Ammon's horn (tissue), 1 donor: ENCODE measurements at places on chromosomes 2 and 18.

DNA sequence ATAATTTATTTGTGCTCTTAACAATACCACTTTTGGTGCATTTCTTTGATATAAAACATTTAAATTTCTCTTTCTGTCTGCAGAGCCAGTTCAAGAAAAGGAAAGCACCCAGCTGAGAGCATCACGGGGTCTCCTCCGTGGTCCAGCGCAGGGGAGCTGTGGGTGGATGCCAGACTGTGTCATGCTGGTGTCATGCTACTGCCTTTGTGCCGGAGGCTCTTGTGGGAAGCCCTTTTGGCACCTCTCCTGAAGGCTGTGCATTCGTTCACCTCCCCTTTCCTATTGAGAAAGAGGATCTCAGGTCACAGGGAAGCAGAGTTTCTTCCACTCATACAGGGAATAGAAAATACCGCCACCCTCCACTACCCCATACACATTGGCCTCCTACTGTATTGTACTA, 450.4 kb downstream of the GALR1 start:
- no peak for DNase-seq

DNA sequence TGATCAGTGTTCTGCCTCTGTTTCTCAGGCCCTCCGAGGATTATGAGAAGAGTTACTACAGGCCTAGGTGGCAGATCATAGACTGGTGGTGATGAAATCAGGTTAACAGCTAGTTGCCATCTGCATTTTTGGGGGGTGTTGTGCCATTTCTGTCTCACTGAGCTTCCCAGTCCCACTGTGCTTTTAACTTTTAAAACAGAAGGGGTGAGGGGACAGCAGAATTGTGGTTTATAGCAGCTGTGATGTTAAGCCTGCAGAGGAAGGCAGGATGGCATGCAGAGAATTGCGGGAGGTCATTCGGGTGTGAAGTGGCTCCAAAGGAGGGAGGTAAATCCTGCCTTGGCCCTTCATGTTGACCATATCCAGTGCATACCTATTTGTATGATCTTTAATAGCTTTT, 5.0 kb downstream of the CAB39 start:
- no peak for DNase-seq

GRCh38 chr2:151891566-151892194, 63.5 kb upstream of the ARL5A start:
- no peak for DNase-seq

DNA sequence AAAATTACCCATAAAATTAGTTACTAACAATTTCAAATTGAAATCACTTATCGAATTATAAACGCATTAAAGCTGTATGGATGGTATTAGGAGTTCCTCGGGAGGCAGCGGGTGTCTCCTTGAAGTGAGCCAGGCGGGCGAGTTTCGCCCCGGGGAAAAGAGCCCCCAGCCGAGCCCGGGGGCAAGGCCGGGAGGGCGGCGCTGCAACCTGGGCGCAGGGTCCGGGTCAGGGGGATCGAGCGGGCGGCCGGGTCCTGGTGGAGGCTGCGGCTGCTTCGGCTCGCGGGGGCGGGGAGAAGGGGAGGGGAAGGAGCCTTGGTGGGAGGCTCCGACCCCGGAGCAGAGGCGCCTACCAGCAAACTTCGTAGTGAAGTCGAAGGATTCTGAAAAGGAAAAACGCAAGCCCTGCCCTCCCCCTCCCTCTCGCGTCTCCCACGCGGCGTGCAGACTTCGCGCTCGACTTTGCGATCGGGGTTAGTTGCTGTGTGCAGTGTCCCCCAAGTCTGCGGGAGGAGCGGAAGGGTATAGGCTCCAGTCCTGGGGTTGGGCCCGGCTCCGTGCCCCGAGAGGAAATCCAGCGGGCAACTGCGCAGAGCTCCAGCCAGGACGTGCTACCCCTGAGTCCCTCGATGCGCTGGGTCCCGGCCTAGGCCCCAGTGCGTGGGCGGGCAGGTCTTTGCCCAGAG, 140.8 kb downstream of the MEIS1 start:
- no peak for DNase-seq

DNA sequence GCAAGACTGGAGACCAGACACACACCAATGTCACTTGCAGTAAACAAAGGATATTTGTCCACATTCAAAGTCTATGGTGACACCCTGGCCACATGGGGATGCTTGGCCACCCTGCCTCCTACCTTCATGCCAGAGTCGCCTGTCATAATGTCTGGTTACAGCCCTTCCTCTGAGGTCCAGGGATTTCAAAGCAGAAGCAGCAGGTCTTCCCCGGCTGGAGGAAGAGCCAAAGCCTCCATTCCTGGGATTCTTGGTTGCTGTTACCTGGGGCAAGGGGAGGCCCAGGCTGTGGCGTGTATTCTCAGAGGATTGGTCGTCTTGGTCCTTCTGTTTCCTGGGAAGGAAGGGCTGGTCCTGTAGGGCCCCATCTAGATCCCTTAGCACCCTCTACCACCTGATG, 2.3 kb upstream of the ALPP start:
- no peak for DNase-seq

DNA sequence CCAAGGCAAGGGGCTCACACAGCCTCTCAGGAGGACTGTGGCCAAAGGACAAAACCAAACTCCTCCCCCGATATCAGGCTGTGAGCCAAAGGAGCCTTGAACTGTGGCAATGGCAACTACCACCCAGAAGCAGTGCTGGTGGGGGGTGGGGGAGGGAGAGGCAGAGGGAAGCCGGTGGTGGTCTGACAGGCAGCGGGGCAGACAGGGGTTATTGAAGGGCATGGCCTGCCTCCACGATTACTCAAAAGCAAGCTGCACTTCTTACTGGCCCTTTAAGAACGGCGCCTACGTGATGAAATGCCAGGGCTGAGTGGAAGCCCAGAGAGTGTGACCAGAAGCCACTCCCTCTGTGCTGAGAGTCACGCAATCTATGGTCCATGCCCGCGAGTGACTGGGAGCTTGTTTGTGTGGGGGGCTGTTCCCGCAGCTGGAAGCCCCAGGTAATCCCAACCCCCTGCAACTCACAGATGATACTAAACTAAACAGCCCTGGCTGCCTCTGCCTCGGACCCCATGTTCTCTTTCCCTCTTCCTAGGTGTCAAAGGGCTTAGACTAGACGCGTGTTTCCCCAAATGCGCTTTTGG, 128.2 kb upstream of the CXCR4 start:
- DNase-seq = no peak
